ENCODE measurements at places on chromosomes 1 and 21.
A peak's percentile ranks its signal among the peaks of the same experiment; 100 is the strongest.

DNA sequence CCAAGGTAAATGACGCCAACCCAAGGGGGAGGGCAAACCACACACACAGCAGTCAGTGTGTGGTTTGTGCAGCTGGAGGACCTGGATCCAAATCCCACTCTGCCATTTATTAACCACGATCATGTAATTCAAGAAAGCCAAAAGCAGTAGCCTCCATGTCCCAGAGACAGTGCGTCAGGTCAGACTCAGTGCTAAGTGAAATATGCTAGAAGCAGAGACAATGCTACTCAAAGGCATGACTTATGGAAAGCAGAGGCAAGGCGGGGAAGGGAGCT lies 13.6 kb downstream of the TTC39A start:
- no peak for DNase-seq

DNA sequence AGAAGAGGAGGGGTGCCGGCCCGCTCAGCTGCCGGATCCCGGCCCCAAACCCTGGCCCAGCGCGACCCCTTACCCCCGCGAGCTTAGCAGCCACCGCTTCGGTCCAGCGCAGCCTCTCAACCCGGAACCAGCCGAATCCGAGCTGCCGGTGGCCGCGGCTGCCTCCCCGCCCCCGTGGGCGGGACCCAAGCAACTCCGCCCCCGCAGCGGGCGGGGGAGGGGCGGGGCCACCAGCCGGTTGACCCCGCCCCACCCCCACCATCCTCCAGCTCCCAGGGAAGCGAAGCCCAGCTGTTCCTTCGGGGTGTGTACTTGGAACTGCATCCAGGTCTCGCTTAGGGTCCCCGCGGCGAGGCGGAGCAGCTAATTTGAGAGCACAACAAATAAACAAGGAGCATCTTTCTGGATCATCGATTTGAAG lies at the start of gene TRIM62:
Gene TRIM62 (minus strand): TSS at position 123 of the 421 bp plus-strand sequence. CDS start 611 bp downstream, outside the sequence.
- DNase-seq: peak; percentile 81

- no peak for DNase-seq
Measured at GRCh38 chr21:15809818-15810217, 80.0 kb downstream of the USP25 start.

- DNase-seq: no peak
Measured at GRCh38 chr1:40625076-40625475, 40.4 kb downstream of the RIMS3 start.

DNA sequence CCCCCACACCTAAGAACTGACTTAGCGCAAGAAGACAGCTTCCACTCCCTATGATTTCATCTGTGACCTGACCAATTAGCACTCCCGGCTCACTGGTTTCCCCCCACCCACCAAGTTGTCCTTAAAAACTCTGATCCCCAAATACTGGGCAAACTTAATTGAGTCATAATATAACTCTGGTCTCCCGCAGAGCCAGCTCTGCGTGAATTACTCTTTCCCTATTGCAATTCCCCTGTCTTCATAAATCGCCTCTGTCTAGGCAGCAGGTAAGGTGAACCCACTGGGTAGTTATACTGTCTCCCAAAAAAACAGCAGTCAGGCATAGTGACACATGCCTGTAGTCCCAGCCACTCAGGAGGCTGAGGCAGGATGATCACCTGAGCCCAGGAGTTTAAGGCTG lies 36.9 kb downstream of the ZBTB8OS start:
- no peak for DNase-seq

DNA sequence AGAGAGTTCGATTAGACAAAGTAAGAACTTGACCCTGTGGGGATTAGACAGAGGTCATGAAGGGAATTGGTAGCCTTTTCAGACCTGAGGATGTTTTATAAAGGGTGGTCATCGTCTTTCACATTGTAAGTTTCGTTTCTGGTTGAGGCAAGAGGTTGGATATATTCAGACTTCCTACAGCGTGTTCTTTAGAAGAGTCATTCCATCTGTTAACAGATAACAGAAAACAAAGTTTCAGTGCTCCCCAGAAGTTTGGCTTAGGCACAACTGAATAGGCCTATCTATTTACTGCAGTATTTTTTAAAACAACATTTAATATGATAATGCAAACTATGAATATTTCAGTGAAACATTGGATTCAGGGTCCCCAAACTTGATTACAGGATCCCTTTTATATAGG lies 17.1 kb upstream of the IVNS1ABP start:
- DNase-seq: no peak

DNA sequence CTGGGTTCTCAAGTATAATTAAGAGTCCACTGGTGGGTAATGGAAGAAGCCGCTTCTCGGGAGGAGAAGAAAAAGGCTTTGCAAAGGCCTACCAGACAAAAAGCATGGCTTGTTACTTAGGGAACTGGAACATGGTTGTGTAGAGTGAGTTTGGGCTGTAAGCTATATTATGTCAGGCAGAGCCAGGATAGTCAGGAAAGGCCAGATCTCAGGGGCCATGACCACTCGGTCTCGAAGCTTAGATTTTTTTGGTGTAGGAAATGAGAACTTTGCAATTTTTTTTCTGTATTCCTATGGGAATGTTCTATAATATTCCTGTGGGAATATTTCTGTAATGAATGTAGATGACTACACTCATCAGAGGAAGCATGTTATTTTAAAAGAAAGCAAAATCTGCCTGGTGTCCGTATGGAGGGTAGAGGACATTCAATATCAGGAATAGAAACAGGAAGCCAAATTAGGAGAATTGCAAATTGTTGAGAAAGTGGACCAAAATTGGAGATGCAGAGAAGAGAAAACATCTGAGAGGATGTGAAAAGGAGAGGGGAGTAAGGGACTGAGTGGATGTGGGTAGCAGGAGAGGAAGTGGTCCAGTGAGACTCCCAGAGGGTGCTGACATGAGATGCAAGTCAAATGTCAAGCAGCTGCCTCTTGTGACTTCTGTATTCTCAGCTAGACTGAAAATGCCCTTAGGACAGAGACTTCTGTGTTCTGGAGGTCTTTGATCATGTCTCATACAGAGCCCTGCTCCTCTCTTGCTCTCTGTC lies 45.2 kb upstream of the HAO2 start:
- no peak for DNase-seq
